ENCODE measurements at places on chromosomes 5 and 9.
A peak's percentile ranks its signal among the peaks of the same experiment; 100 is the strongest.

DNA sequence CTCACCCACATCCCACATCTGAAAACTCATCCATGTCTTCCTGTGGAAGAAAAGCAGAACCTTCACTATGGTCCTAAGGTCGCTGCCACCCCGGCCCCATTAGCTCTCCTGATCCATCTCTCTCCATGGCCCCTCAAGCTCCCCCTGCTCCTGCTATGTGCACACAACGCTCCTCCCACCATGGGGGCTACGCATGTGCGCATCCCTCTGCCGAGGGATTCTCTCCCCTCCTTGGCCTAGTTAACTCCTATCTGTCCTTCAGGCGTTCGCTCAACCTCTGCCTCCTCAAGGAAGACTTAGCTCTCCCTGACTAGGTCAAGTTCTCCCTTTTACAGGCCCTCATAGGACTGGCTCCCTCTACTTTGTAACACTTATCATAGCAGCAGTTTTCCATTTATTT lies 9.8 kb downstream of the AKNA start:
- peaks cover 92% of the 10 kb centered on the region for H3K4me1 ChIP-seq
- H3K27me3 ChIP-seq, result no peaks in the 10 kb centered on the region
- DNase-seq, result no peak
- H3K27ac ChIP-seq, result peak overlapping the region; percentile 60
- peak overlapping the region; percentile 27 for H3K4me3 ChIP-seq

DNA sequence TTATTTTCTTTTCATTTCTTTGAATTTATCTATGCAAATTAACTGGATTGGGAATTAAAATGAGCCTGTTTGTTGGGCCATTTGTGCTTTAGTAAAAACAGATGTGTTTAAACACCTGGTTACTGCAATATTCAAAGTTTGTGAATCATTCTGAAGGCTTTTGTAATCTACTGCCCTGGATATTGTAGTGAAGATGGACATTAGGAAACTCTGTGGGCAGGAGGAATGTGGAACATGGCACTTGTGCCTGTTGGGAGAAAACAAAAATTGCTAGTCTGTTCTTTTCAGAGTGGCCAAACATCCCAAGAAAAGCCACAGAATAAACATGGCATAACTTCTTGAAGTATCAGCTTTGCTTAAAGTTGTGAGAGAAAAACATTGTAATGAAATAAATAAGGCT lies 40.8 kb downstream of the CHSY3 start:
- DNase-seq, result no peak
- H3K4me3 ChIP-seq, result no peak overlapping the region
- no peaks in the 10 kb centered on the region for H3K27me3 ChIP-seq
- no peak overlapping the region for H3K27ac ChIP-seq

DNA sequence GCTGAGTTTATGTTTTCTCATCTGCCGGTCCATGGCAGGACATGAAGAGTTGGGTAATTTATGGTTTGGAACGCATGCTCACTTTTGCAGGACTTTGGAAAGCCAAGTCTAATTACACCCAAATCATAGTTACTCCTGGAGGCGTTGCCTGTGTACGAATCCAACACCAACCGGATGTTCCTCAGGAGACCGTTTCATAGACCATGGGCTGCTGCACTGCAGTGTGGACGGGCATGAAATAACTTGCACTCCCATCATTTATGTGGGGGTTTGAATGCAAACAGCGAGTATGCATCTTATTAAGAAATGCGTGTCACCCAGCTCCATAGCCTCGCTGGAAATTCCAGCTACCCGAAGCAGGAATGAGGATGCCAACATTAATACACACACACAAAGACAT lies 96.1 kb upstream of the IRX2 start:
- no peaks in the 10 kb centered on the region for H3K4me1 ChIP-seq
- no peak overlapping the region for H3K4me3 ChIP-seq
- DNase-seq, result no peak

DNA sequence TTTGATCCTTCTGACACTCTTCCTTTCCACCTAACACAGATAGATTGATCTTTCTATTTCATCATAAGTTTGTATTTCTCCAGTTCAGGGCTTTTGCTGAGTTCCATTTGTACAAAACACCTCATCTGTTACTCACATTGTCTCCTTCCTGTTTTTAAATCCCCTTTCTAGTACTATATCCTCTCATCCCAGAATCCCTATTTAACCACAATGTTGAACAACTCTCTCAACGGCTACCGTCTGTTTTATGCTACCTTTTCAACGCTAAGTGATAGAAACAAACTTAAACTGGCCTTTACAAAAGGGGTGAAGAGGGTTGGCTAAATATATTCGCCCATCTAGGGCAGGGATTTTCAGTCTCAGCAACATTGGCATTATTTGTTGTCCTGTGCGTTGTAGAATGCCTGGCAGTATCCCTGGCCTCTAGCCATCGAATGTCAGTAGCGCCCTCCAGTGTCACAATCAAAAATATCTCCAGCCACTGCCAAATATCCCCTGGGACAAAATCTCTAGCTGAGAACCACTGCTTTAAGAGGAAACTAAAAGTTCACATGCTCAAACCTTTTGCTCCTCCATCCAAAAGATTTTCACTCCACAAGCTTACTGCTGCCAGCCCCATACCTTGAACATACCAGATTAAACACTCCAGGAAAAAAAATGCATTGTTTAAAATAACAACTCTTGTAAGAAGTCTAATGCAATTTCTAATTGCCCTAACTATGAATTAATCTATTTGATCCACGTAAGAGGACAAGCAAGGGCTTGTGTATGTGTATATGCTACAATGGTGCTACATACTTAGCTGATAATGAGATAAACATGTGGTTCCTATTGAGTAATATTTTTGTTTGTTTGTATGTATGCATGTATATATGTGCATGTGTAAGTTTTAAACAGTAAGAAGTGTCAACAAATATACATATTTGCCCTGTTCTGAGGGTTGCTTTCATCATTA lies 344.0 kb downstream of the PTPRD start:
- H3K4me3 ChIP-seq, result no peak overlapping the region
- DNase-seq, result peak; percentile 1
- peak overlapping the region; percentile 0 for H3K27ac ChIP-seq
- no peaks in the 10 kb centered on the region for H3K36me3 ChIP-seq
- H3K27me3 ChIP-seq, result no peaks in the 10 kb centered on the region

DNA sequence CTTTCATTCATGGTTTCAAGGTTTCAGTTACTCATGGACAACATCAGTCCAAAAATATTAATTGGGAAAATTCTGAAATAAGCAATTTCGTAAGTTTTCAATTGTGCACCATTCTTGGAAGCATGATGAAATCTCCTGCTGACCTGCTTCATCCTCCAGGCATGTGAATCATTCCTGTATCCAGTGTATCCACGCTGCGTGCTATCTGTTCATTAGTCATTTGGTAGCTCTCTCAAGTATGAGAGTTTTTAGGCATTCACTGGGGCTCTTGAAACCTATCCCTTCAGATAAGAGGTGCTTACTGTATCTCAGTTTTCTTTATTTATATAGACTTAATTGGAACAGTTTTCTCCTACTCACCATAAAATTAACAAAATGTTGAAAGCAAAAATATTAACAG lies 293.0 kb downstream of the CDH12 start:
- no peaks in the 10 kb centered on the region for H3K4me1 ChIP-seq
- no peak overlapping the region for H3K27ac ChIP-seq
- no peak overlapping the region for H3K4me3 ChIP-seq
- no peaks in the 10 kb centered on the region for H3K27me3 ChIP-seq

GRCh38 chr5:107563959-107564544 lies 106.7 kb downstream of the EFNA5 start:
- peaks cover 16% of the 10 kb centered on the region for H3K27me3 ChIP-seq
- no peak overlapping the region for H3K4me3 ChIP-seq
- H3K27ac ChIP-seq, result no peak overlapping the region
- H3K4me1 ChIP-seq, result no peaks in the 10 kb centered on the region
- no peak for DNase-seq

DNA sequence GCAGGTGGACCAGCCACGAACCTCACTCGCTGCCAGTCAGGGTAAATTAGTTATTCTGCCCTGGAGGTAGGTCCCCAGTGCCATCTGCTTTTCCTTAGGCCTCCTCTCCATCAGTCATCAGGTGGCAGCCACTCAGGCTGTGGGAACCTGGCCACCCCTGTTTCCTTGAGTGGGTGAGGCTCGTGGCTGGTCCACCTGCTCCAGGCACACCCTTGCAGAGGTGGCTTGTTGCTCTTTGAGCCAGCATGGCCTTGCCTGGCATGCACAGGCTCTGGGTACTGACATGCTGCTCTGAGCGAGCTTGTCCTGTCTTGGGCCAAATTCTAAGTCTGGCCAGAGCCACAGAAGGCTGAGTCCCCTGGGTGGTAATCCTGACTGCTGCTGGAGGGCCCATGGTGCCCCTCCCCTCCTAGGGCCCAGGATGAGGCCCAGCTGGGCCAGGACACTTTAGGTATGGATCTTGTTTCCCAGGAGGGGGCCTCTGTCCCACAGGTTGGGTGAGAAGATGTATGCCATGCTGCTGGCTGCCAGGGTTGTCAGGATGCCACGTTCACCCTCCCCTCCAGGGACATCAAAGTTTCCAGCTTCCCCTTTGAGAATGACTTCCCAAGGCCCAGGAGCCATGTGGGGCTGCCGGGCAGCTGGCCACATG lies 17.0 kb upstream of the ZNF484 start:
- H3K27me3 ChIP-seq, result no peaks in the 10 kb centered on the region
- no peak for DNase-seq
- H3K4me3 ChIP-seq, result no peak overlapping the region
- H3K36me3 ChIP-seq, result no peaks in the 10 kb centered on the region
- no peak overlapping the region for H3K27ac ChIP-seq
- no peaks in the 10 kb centered on the region for H3K4me1 ChIP-seq

DNA sequence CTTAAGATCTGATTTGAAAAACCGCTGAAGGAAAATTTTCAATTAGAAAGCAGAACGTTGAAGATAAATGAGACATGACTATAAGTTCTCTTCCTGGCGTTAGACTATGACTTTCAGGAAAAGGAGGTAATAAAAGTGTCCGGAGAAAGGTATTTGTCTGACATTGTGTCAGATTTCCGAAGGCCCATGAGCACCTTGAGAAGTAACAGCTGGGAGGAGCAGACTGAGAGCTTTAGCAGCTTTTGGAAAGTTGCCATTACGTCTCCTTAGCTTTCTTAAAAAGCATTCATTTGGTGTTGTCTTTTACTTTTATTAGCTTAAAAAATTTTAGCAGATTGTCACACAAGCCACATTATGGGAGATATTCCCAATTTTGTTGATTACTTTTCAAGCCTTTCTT lies 363.5 kb downstream of the NDUFS4 start:
- no peaks in the 10 kb centered on the region for H3K36me3 ChIP-seq
- no peak overlapping the region for H3K4me3 ChIP-seq
- peaks cover 11% of the 10 kb centered on the region for H3K4me1 ChIP-seq
- DNase-seq, result no peak
- H3K27ac ChIP-seq, result no peak overlapping the region

- no peaks in the 10 kb centered on the region for H3K27me3 ChIP-seq
- H3K4me1 ChIP-seq, result no peaks in the 10 kb centered on the region
- no peak overlapping the region for H3K4me3 ChIP-seq
- no peaks in the 10 kb centered on the region for H3K36me3 ChIP-seq
Observed at GRCh38 chr9:24413651-24414050, 132.0 kb downstream of the IZUMO3 start.

GRCh38 chr9:121550569-121551512 lies 51.2 kb upstream of the GGTA1 start:
- DNase-seq, result peak; percentile 71
- H3K4me1 ChIP-seq, result peaks cover 6% of the 10 kb centered on the region

GRCh38 chr5:174431504-174431903 lies 292.9 kb upstream of the MSX2 start:
- H3K4me1 ChIP-seq, result no peaks in the 10 kb centered on the region
- no peak overlapping the region for H3K4me3 ChIP-seq
- DNase-seq, result no peak
- H3K27me3 ChIP-seq, result peaks cover 17% of the 10 kb centered on the region
- H3K36me3 ChIP-seq, result no peaks in the 10 kb centered on the region

DNA sequence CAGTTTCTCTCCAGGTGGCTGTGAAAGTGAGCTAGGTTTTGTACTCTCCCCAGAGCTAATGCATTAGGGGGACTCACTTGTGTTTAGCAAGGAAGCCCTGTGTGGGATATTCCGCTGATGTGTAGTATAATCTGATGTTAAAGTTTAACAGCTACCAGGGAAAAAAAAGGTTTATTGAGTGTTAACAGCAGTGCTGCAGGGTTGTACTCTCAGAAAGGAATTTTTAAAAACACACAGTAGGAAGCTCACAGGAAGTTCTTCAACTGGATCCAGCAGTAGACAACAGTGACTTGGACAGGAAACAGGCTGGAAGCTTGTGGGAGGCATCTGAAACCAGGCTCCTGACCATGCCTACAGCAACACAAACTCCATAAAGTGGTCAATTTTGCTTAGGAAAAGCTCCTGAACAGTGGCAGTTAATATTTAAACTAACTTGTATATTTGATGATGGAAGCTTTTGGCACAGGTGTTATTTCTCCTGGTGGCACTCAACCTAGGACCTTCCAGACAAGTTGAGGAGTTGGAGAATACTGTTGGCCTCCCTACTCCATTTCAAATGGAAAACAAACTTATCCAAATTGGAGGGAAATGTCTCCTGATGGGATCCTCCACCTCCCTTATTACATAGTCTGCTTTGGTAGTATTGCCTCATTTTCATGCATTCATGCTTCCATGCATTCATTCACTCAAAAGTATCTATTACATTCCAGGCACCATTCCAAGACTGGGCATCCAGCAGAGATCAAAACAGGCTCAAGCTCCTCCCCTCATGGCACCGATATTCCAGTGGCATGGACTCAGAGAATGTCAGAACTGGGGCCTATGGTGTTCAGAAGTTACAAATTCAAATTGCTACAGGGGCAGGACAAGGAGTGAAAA lies 54.7 kb downstream of the FOXD1 start:
- H3K27me3 ChIP-seq, result peaks cover 39% of the 10 kb centered on the region
- no peak overlapping the region for H3K27ac ChIP-seq
- H3K4me3 ChIP-seq, result no peak overlapping the region
- no peak for DNase-seq
- no peaks in the 10 kb centered on the region for H3K4me1 ChIP-seq
- no peaks in the 10 kb centered on the region for H3K36me3 ChIP-seq

- no peak overlapping the region for H3K4me3 ChIP-seq
- DNase-seq, result no peak
- H3K27me3 ChIP-seq, result no peaks in the 10 kb centered on the region
- H3K27ac ChIP-seq, result no peak overlapping the region
- H3K36me3 ChIP-seq, result no peaks in the 10 kb centered on the region
Observed at GRCh38 chr5:51686622-51687021, 303.4 kb downstream of the ISL1 start.

All from naive B cell (primary cell).